ENCODE measurements at places on chromosomes 12 and 14.

DNA sequence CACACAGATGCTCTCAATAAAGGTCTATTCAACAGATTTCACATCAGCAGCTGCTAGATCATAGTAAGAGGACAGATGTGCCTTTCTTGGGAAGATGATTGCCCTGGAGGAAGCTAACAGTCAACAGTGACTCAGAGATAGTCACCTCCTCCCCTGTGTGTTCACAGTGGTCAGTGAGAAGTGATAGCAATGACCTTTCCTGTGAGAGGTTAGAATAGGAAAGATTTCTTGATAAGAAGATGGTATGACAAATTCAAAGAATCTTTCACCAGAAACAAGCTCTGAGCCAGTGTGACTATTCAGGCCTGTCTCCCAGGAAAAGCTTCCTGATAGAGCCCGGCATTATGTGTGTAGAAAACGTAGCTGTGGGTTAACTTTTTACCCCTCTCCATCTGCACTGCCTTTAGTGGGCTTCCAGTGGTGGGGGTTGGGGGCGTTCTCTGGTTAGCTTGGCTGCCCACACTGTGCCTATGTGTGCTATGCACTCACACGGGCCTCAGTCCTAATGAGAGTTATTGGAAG lies 66.4 kb upstream of the ARHGAP5 start:
- DNase-seq = no peak

DNA sequence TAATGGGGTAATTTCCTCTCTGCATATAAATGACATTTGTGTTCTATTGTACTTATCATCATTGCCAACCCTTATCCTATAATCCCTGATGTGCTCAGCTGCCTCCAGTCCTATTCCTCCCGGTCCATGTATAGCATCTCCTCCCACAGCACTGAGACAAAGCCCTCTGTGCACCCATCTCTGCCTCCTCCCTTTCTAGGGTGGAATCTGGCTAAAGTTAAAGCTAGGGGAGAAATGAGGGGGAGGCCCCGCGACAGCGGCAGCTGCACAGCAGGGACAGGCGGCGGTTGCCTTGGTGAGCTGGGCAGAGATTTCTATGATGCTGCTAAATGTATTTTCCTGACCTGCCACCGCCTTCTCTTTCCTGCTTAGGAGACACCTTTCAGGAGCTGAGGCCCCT lies 12.8 kb upstream of the ZDHHC22 start:
- DNase-seq = no peak

- no peak for DNase-seq
Measured at GRCh38 chr12:1469070-1469469, 125.3 kb downstream of the FBXL14 start.

GRCh38 chr12:75446857-75447256 lies 33.7 kb upstream of the GLIPR1 start:
- DNase-seq = no peak
